ENCODE measurements at places on chromosomes 5 and 9.
A peak's percentile ranks its signal among the peaks of the same experiment; 100 is the strongest.

GRCh38 chr9:106962615-106963363 is 99.8 kb downstream of the ZNF462 start:
- DNase-seq, result no peak

DNA sequence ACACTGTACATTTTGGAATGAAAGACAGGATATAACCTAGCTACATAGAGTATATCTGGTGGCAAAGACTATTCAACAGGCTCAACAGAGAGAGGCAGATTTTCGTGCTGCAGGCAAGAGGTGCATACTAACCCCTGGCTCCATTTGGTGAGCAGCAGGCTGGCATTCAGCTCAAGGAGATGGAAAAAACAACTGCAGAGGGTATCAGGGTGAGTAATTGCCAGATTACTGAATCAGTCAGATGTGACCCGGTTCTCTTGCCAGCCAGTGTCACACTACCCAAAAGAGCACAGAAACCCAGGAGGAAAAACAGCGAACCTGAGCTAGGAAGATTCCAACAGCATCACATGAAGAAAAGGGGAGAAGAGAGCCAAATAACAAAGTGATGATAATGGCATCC is 130.4 kb upstream of the PRLR start:
- no peak for DNase-seq

- no peak for DNase-seq
These were observed 144.4 kb upstream of the DAPK1 start for GRCh38 chr9:87353301-87353700.

DNA sequence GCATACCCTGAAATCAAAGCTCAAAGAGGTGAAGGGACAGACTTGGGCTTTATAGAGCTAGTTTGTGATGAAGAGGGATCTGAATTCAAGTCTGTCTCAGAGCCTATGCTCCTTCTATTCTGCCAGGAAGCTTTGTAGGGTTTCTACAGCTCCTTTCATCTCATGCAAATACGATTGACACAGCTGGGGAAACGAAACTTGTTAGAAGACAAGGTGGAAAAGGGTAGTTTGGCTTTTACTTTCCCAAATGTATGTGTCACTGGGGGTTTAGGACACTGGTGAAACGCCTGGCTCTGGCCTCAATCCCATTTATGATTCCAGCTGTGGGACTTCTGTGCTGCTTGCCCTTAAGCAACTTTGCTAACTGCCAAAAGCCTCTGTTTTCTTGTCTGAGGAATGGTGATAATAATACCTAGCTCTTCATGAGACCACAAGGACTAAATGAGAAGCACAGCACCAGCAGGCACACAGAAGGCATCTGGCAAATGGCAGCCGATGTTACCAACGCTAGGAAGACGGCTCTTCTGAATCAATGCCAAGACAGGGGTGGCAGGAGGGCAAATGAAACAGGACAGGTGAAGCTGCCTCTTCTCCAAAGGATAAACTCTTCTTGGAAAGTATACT is 70.3 kb upstream of the EQTN start:
- no peak for DNase-seq

- DNase-seq, result no peak
These were observed 24.8 kb upstream of the OTP start for GRCh38 chr5:77663090-77663863.

GRCh38 chr9:105127863-105128220 is 116.6 kb upstream of the SLC44A1 start:
- no peak for DNase-seq

GRCh38 chr9:82342046-82342445 is 353.5 kb downstream of the SPATA31D1 start:
- no peak for DNase-seq

- no peak for DNase-seq
These were observed 172.8 kb downstream of the GOLPH3 start for GRCh38 chr5:32001284-32001683.

GRCh38 chr5:109479260-109479860 is 69.6 kb upstream of the PJA2 start:
- no peak for DNase-seq

- DNase-seq, result no peak
These were observed 11.7 kb upstream of the ESM1 start for GRCh38 chr5:54997081-54997480.

DNA sequence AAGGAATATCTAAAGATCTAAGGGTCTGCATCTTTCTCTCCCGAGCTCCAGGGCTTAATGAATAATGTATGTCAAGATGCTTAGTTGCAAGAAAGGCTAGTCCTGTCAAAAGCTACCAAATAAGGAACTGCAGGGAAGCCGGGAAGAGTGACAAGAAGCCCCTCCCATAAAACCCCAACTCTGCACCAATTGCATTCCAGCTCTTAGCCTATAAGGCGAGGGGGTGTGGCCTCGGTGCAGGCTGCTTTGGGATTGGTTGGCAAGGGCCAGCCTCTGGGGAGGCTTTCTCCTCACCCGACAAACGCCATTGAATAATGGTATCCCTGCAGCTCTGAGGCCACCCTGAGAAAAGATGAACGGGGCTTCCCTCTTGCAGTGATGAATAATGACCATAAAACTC is 416.9 kb downstream of the RAB3C start:
- DNase-seq, result no peak

DNA sequence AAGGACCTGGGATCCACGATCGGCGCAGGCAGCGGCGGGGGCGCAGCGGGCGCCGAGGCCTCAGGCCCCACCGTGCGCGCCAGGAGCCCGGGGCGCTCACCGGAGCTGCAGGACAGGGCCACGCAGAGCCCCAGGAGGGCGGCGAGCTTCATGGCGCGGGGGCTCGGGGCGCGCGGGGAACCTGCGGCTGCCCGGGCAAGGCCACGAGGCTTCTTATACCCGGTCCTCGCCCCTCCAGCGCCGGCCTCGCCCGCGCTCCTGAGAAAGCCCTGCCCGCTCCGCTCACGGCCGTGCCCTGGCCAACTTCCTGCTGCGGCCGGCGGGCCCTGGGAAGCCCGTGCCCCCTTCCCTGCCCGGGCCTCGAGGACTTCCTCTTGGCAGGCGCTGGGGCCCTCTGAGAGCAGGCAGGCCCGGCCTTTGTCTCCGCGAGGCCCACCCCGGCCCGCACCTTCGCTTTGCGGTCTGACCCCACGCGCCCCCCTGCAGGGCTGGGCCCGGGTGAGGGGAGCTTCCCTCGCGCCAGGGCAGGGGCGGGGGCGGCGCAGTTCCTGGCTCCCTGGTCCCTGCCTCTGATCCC is at the start of gene SCGB3A1:
SCGB3A1 (minus strand) TSS at position 189 of the 577 bp plus-strand sequence; CDS start at position 152, 37 bp downstream.
- DNase-seq, result no peak

- no peak for DNase-seq
These were observed 24.2 kb upstream of the STOM start for GRCh38 chr9:121394292-121394691.

DNA sequence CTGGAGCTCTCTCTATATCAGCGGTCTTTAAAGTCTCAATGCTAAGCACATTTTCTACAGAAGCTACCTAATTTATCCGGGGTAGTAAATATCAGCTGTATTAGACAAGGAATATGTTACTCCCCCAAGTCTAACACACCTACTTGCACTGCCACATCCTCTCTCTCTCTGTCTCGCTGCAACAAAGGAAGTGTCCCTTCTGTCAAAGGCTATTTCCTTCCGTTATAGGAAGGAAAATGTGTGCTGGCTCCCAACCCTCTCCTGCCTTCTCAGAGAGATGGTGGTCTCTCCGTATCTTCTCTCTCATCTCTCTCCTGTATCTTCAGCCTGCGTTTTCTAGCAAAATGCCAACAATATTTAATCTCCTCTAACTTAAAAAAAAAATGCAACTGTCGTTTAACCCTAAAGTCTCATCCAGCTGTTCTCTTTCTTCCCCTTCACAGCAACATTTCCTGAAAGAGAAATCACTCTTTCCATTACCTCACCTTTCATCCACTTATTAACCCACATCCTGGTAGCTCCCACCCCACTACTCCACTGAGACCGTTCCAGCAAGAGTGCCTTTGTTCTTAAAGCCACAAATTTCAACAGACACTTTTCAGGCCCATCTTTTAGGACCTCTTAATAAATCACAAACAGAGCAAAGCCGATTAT is 2.3 kb downstream of the TTF1 start:
- no peak for DNase-seq

- DNase-seq, result no peak
These were observed 45.0 kb downstream of the BARX1 start for GRCh38 chr9:93910196-93910595.

GRCh38 chr9:126009047-126009446 is 261.9 kb downstream of the PBX3 start:
- DNase-seq, result no peak

GRCh38 chr9:38086496-38086895 is 17.5 kb upstream of the SHB start:
- no peak for DNase-seq

- no peak for DNase-seq
These were observed 395.4 kb downstream of the CSNK1G3 start for GRCh38 chr5:123907349-123907748.

GRCh38 chr5:163504079-163504931 is 1.1 kb upstream of the MAT2B start:
- DNase-seq, result peak; percentile 15

GRCh38 chr9:107465467-107466451 is 23.8 kb downstream of the KLF4 start:
- DNase-seq, result no peak

DNA sequence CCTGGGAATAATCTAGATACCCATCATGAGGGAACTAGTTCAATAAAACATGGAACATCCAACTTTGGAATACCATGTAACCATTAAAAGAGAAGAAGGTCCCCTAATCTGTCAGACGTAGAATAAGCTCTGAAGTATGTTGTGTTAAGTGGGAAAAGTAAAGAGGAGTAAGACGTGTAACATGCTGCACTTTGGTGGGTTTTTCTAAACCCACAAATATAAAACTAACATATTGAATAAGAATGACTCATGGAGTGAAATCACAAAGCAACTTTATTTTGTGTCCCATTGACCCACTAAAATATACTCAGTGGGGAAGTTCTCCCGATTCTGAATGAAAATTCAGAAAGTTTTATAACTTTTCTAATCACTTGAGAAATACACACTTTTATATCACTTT is 67.9 kb upstream of the PIK3R1 start:
- no peak for DNase-seq

GRCh38 chr5:117252566-117252965 is 677.9 kb upstream of the SEMA6A start:
- no peak for DNase-seq

- DNase-seq, result peak; percentile 3
These were observed 62.7 kb upstream of the ZNF354A start for GRCh38 chr5:178793151-178793550.

- DNase-seq, result no peak
These were observed 115.5 kb downstream of the PTTG1 start for GRCh38 chr5:160537116-160537515.

GRCh38 chr5:141483902-141484301 is 928 bp upstream of the PCDHGC4 start:
- DNase-seq, result no peak
